ENCODE measurements at places on chromosomes 12 and 14.

GRCh38 chr14:59959668-59960067 is 39.7 kb downstream of the LRRC9 start:
- no peak for DNase-seq

DNA sequence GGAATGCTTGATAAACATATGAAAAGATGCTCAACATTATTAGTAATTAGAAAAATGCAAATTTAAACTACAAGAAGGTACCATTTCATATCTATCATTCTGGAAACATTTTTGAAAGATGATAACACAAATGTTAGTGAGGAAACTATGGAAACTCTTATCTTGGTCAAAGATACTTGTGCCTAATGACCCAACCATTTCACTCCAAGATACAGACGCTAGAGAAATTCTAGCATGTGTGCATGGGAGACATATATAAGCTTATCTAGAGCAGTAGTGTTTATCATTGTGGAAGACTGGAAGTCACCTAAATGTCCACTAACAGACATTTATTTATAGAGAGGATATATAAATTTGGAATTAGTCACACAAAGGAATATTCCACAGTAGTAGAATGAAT is 143.1 kb upstream of the HMGA2 start:
- no peak for DNase-seq

DNA sequence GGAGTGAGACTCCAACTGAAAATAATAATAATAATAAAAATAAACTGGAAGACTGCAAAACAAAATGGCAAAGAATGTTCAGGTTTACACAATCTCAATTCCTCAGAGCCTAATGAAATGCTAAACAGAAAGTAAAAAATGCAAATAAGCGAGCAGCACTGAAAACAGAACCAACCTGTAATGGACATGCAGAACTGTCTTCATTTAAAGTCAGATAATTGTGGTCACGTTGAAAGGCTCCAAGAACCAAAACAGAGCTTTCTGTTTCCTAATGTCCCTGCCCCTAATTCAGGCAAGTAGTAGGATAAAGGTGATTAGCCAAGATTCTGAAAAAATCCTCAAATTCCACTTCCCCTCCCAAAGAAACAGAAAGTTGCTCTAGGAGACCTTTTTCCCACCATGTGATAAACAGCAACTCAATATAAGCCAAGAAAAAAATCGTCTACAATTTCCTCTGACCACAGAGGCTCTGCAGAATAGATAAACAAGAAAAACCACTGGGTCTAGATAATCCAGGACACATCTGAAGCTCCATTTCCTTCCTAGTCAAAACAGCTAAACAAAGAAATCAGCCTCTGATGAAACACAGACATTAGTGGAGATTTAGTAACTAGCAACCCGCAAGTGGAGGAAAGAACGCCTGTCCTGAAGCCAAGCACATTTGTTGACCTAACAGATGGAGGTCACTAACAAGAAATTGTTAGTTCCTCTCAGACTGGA is 3.0 kb downstream of the MIS18BP1 start:
- DNase-seq: no peak

DNA sequence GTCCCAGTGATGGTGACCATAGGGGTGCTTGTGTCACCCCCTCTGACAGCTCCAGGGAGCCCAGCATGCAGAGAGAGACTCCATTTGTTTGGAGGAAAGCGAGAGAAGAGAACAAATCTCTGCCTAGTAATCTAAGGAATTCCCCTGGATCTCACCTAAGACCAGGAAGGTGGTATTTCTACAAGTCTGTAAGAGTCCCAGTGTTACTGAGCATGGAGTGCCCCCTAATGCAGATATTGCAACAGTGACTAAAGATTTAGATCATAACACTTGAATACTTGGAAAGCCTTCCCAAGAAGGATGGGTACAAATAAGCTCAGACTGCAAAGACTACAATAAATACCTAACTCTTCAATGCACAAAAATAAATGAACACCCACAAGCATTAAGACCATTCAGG is 360.4 kb upstream of the GARIN6 start:
- DNase-seq: no peak

GRCh38 chr12:13788626-13789025 is 192.8 kb downstream of the GRIN2B start:
- DNase-seq: no peak

DNA sequence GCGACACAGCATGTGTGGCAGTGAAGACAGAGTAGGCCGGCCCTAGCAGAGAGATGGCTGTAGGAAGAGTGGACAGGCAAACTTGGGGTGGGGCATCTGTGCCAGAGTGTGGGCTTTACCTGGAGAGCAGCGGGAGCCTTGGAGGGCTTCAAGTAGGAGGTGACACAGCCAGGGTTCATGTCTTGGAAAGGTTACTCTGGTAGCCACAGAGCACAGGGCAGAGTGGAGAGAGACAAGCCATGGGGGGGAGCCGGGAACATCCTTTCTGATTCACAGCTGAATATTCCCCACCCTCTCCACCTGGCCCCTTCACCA is 53.5 kb upstream of the DIO3 start:
- DNase-seq: no peak
